ENCODE measurements at places on chromosomes 5 and 9.

- DNase-seq: no peak
Observed at GRCh38 chr5:14386884-14387624, 194.5 kb upstream of the OTULINL start.

DNA sequence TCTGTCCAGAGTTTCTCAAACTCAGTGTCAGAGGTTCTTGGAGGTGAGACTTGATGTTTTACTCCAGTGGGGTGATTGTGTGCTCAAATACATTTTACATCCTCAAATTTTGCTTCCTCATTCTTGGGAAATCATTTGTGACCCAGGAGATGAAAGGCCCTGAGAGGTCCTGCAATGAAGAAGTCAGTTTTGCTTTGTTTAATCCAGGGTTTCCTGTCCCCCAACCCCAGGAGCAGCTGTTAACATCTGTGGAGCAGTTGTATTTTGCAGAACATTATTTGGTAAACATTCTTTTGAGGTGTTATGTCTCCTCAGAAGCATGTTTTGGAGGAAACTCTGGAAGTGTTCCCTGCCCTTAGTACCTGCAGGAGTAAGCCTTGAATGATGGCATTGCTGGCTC lies 59.8 kb downstream of the DAB2IP start:
- no peak for DNase-seq

DNA sequence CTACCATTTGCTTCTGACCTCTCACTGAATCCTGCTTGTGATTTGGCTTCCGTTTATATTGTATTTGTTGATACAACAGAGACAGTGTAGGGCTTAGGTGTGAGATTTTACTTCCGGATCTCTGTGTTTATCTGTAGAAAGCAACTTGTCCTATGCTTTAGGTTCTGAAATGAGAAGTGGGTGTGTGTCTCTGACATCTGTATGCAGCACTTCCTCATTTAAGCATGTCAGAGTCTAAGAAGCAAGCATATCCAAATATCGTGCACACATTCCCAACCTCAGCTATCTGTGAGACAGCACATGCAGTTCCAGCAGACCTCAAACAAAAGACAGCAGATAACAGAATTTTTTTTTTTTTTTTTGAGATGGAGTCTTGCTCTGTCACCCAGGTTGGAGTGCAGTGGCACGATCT lies 16.3 kb downstream of the KLF9 start:
- DNase-seq: no peak

DNA sequence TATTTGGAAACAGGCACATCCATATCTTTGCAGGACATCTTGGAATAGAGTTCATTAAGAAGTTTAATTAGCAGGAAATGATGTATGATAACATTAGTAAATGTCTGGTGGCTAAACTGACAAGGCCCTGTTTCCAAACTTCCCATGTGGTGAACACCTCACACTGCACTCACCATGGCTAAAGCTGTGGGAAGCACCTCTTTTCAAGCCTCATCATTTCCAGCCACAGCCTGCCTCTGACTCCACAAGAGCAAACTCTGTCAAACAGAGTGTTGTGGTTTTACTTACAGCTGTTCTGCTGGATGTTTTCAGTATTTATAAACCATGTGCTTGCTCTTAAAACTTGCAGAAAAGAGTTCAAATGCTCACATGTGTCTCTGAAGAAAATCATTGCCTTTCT lies 14.9 kb upstream of the NDUFB6 start:
- DNase-seq: peak; percentile 42

GRCh38 chr5:180034564-180034963 lies 37.0 kb downstream of the RNF130 start:
- peak; percentile 27 for DNase-seq

DNA sequence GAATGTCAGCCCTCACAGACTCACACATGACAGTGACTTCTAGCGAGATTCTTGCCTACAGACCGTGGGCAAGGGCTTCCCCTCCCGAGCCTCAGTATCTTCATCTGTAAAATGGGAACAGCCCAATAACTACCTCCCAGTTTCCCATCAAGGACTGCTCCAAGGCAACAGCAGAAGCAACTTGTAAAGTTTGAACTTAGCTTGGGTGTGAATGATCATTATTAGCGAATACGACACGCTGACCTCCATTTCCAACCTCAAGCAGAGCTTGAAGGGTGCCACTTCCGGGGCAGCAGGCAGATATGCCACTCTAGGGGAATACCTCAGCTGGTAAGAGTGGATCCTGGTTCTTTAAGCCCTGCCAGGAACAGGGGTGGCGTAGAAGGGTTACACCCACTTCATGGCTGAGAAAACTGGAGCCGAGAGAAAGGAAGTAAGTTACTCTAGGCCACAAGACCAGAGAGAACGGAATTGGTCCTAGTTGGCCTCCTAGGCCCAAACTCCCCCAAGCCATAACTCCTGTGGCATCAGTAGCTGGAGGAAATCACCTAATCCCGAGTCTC lies 2.0 kb downstream of the RNF44 start:
- DNase-seq: no peak

- DNase-seq: no peak
Observed at GRCh38 chr9:117886616-117887015, 182.4 kb downstream of the TLR4 start.

All from foreskin keratinocyte (primary cell).